NCI-H526 treated with DMSO at 0.1 percent for 48 hours (cell line): ENCODE measurements at places on chromosomes 4 and X.
A peak's percentile ranks its signal among the peaks of the same experiment; 100 is the strongest.

DNA sequence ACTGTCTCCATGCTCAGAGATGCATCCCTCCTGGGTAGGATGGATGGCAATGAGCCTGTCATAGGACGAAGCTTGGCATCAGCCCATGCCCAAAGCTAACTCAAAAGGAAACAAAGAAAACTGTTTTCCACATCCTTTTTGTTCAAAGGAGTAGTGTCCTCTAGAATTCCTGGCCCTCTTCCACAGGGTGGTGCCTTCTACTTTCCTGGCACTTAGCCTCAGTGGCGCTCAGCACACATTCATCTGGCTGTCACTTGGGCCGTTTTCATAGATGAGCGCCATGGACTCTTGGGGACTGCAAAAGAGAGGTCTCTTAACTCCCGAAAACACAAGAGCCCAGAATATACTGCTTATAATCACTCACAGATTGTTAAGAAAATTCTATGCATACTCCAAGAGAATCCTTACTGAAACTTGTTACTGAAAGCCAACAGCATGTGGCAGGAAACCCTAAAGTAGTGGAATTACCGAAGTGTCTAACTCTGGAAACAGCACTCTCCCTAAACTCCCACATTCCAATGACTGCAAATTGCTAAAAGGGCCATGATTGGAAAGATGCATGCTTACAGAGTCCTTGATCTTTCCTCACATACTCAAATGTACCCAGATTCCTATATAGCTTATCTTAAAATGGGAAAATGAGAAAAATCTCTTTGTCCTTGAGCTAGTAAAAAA lies 110.0 kb downstream of the HS6ST2 start:
- no peak for DNase-seq

DNA sequence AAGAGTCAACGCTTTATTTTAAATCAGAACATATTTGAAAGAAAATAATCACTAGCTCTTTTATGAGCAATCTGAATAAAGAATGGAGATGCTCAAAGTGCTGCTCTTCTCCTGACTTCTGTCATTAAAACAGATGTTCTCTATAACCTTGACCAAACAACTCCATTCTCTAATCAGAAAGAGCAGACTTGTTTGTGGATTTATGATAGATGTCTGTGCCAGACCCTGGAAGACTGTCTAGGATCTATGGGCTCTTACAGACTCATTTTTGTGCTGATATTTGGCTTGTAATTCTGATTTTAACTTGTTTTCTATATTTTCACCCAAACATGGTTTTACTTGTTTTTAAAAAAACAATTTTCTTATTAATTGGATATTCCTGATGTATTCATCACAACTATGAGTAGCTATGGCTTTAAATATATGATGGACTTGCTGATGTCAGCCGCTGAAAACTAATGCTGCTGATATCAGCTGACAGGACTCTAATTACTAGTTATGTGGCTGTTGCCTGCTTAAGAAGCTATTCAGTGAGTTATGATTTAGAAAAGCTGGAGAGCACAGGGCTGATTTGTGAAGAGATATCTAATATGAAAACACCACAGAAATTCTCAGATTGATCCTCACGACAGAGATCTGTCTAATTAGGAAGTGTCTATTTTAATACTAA lies 31.6 kb upstream of the MAML3 start:
- DNase-seq = no peak

DNA sequence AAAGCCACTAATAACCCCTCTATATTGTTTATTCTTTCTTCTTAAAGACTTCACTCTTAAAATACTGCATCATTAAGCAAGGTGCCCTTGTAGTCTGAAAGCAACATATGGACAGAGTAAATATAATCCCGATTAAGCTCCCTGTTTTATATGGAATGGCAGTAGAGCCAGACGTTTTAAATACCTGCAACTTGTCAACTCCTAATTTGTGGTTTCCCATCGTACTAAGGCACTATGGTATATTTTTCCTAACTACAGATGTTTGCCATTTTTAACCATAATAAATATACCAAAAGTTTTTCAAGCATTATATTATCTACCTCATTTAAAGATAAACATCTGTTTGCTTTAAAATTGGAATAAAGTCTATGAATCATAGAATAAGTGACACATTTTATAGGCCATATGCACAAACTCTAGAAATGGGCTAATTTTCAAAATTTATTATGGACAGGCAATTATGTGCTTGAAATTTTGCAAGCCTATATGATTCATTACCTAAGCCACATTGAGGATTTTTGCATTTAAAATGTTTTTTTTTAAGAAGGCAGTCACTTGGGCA lies 194.6 kb downstream of the FRMPD4 start:
- no peak for DNase-seq

GRCh38 chrX:100606753-100607152 lies 22.0 kb downstream of the TNMD start:
- no peak for DNase-seq

GRCh38 chr4:62051332-62051731 lies 851.2 kb downstream of the ADGRL3 start:
- no peak for DNase-seq

DNA sequence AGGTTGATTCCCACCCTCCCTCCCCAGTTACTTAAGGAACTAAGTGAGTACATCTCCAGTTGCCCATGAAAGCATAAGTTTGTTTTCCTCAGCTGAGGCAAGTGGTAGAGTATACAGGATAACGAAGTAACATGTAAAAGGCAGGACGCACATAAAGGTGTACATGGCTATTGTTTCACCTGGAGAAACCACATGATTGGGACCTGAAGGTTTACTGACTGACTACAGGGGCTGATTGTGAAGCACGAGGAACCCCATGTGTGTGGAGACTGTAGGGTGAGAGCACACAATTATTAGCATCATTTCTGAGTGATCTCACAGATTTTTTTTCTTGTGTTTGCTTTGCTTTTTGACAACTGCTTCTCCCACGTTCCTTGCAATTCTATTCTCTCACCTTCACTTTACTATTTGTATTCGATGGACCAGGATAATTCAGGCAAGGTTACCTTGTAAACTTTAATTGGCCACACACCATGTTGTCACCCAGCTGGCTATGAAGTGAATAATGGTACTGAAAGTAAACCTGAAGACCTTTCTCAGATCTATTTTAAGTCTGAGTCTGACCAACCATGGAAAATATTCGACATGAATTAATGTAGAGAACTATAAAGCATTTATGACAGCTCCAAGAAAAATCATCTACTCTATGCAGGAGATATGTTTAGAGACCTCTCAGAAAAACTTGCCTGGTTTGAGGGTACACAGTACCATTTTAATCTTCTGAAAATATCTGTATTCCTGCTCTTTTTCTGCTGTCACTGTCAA lies 102.5 kb upstream of the MYOZ2 start:
- DNase-seq = no peak

- peak; percentile 68 for DNase-seq
Observed at GRCh38 chr4:107283587-107284559, 247.8 kb upstream of the DKK2 start.

DNA sequence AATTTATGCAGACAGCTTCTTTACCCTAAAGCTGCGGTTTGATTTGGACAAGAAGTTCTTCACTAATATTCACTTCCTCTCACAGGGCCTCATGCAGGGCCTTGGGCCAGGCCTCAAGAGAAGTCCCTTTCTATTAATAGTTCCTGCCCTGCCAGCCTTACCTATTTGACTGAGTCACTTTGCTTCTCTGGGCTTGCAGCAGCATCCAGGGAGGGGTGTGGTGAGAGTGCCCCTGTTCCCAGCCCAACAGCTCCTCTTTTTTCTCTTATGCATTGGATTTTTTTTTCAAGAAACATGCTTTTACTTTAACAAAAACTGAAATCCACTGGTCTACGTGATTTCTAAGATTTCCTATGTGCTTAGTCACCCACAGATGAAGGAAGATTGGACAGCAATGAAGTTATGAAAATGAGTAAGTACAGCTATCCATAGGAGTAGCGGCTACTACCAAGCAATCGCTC lies 26.7 kb downstream of the FAM156B start:
- DNase-seq = no peak

GRCh38 chr4:128601991-128602695 lies 207.4 kb upstream of the JADE1 start:
- DNase-seq = no peak

DNA sequence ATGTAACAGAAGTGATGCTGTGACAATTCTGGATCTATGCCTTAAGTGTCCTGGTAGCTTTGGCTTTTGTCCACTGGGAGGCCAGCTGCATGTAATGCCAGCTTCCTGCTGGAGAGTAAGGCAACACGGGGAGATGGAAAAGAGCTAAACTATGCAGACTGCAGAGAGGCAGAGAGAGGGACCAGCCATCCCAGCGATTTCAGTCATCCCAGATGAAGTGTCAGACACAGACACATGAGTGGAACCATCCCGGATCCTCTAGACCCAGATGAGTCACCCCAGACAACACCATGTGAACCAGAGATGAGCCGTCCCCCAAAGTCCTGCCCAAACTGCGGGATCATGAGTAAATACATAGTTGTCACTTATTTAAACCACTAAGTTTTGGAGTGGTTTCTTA lies 14.6 kb downstream of the SRPX start:
- DNase-seq = no peak

DNA sequence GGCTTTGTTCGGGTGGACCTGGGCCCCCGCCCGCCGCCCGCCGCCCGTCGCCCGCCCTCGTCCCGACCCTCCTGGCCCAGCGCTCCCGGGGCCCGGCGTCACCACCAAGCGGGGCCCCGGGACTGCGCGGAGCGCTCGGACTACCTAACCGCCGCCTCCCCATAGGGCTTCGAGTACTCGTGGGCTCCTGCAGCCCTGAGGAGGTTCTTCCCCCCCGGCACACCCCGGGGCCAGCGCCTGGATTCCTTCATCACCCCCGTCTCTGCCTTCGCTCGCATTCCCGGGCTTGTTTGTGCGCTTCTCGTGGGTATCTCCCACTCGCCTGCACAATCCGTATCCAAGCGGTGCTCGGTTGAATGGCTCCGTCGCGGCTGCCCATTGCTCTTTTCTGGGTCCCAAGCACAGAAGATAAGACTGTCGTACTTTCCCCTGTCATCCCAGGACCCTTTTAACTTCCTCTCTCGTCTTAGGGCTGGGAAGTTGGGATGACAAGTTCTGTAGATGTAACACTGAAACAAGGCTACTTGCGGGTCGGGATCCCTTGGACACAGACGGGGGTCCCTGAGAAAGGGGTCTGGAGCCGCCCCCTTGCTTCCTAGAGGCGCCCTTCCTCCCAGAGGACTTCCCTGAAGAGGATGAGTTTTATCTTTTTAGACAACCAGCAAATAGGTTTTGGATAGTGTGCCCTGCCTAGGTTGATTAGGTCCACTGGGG lies 565 bp downstream of the MOB1B start:
- DNase-seq = peak; percentile 46

DNA sequence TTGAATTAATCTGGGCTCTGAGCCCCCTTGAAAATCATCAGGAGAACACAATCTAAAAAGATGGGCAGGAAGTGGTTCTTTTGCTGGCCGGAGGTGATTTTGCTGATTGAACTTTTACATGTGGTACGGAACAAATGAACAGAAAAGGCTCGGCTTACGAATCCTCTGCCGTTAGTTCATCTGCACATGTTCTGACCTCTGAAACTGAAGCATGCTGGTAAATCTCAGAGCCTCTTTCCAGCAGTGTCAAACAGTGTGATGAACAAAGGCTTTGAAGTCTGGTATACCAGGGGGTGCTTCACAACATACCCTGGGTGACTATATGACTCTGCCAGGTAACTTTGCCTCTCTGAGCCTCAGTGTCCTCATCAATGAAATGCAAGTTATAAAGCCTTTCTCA lies 194.2 kb upstream of the C1QTNF7 start:
- DNase-seq = no peak

DNA sequence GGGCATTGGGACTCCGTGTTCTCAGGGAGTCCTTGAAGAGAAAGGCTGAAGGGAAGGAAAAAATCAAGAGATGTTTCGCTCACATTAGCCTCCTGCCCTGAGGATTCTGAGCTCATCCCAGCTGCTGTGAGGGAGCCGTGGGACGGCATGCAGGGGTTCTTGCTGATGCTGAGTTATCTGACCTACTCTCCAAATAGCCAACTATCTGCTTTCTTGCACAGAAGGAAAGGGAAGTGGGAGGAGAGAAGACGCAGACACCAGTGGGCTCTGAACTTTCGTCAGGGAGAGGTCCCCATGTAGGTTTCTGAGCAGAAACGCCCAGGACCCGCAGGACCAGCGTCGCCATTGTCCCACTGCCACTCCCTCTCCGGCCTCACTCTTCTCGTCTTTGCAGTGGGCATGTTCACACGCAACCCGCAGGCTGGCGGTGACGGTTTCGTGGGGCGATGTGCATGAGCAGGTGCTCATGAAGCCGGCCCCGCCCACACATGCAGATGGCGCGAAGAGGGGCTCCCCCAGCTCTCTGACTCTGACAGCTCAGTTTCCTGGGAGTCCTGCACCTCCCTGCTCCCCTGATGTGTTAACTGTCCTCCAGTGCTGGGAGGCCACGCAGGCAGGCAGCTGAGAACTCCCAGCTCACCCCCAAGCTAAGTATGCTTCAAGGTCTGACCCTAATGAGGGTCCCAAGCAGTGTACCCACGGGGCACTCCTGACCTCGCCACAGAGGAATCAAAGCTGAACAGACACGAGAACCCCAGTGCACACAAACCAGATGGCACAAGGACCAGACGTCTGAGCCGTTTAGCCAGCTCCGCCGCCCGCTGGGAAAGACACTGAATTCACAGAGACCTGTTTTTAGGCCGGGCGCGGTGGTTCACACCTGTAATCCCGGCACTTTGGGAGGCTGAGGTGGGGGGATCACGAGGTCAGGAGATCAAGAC lies 13.6 kb upstream of the ABLIM2 start:
- no peak for DNase-seq
